ENCODE measurements at places on chromosomes 4 and X. TPM values are rescaled to one million over a fixed set of nuclear protein-coding genes. Genes with fewer than 3 reads are reported as not detected.

The SUPT20HL1 gene
- polyA plus RNA-seq: not detected

The SSX2B gene
- polyA plus RNA-seq: not detected

The CCDC110 gene
- 5.9 TPM for polyA plus RNA-seq

The SPANXD gene
- polyA plus RNA-seq: not detected

- DNase-seq: no peak
Measured at GRCh38 chr4:149203256-149204001, 612.2 kb downstream of the IQCM start.

GRCh38 chr4:136900696-136901095 is 631.6 kb downstream of the PCDH18 start:
- DNase-seq: no peak

- peak; percentile 20 for DNase-seq
Measured at GRCh38 chrX:1661048-1661921, 46.4 kb downstream of the ASMT start.

- DNase-seq: no peak
Measured at GRCh38 chr4:183335369-183335940, 13.2 kb upstream of the CLDN24 start.

DNA sequence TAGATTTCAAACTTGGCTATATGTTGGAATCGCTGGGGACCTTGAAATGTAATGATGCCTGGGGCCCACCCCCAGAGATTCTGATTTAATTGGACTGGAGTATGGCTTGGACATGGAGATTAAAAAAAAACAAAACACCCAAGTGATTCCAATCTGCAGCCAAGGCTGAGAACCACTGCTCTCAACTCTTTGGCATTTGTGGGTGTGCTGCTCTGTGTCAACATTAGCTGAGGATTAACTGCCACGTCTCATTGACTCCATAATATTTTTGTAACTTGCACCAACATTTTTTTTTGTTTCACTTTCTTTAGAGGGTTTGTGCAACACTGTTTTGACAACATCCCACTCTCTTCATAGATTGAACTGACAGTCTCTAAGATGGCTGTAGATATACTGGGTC is 41.1 kb upstream of the PDK3 start:
- no peak for DNase-seq

- no peak for DNase-seq
Measured at GRCh38 chrX:3461397-3462165, 115.1 kb upstream of the MXRA5 start.

DNA sequence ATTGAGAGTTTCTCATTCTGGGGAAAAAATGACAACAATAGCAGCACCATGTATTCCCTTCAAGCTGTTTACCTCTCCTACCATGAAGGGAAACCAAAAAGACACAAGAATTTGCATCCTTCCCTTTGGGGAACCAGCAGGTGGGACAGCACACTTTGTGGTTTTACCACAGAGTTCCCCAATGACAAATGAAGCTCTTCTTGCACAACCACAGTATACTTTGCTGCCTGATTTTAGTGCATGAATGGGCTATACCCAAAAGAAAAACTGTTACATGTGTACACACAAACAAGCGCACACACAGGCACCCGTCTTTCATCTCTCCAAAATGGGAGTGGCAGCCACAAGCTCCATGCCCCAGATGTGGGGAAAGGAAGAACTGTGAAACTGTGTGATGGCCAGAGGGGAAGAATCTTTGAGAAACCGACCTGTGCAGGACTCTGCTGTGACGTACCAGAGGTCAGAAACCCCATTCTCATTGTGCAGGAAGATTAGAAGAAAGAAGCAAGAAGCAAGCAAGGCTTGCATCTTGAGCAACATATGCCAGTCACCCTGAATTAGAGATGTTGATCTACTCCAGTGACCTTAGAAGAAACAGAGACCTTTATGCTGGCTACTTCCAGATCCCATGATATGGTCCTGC is 2.7 kb upstream of the MAML3 start:
- no peak for DNase-seq

DNA sequence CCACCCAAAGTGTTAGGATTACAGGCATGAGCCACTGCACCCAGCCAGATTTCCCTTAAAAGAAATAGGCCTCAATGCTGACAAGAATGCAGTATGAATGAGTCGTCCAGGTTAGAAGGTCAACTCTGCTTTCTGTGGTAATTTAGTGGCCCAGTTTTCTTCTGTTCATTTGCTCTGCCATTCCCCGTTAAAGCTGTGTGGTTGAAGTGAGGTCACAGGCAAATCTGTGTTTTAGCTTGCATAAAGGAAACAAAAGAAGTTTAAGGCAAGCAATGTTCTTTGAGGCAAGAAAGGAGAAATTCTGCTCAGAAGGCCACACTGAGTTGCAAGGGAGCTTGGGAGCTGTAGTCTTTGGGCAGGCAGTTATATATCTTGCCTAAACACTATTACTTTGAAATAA is 176.8 kb downstream of the LARP7 start:
- no peak for DNase-seq

GRCh38 chrX:38279188-38279587 is 48.1 kb downstream of the RPGR start:
- DNase-seq: no peak

DNA sequence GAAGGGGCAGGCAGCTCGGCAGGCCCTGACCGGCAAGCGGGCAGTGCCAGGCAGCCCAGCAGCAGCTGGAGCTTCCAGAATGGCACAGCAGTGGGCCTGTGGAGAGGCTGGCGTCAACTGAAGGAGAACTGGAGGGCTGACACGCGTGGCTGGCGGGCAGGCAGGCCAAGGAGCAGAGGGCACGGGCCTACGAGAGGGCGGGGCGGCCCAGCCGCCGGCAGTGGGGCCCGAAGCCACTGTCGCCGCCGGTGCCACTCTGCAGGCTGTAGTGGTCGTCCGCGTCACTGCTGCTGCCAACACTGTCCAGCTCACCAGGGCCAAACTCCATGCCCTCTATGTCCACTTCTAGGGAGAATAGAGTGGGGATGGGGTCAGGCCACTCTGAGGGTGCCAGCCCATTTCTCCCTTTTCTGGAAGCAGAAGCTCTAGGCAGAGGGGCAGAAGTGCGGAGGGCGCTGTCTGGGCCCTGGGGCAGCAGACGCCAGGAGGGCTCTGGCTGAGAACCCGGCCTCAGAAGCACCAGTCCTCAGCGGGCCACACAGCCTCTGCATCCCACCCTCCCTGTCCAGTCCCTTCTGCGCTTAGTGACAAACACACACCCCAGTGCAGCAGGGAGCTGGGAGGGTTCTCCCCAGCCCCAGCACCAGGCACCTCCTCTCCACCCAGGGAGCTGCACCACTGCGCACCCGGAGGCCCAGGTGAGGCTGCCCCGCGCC is 8.6 kb upstream of the HAUS3 start:
- DNase-seq: no peak

DNA sequence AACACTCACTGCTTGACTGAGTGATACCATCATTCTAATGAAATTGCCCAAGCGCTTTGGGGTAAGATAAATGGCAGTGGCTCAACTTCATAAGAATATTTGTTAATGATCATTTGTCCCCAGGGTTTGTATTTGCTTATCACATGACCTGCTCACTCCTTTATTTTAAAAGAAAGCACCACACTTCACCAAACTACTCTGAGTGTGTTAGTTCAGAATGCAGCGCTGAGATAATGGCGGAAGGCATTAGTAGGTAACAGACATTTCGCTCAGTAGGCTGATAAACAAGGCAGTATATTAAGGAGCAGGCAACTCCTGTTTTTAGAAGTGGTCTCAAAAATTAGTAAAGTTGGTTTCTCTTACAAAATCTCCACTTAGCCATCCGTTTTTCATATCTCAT is 1.6 kb downstream of the SNX25 start:
- DNase-seq: no peak

DNA sequence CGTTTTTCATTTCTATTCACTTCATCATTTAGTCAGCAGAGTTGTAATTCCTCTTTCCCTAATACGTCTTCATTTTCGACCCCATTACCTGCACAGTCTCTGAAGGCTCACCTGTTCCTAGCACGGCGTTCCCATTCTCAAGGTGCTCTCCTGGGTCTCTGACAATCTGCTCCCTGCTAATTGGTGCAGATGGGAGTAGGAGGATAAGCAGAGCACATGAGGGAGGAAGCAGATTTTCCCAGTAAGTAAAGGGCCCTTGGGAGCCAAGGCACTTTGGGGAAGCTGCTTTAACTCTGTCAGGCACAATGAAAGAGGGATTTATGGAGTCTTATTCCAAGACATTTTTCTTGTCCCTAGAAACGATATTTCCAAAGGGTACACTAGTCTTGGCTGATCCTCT is 466.4 kb downstream of the STIM2 start:
- DNase-seq: no peak

GRCh38 chr4:2822461-2823300 is 21.0 kb upstream of the ADD1 start:
- peak; percentile 41 for DNase-seq

- DNase-seq: no peak
Measured at GRCh38 chrX:36241397-36241796, 321.9 kb downstream of the CFAP47 start.

DNA sequence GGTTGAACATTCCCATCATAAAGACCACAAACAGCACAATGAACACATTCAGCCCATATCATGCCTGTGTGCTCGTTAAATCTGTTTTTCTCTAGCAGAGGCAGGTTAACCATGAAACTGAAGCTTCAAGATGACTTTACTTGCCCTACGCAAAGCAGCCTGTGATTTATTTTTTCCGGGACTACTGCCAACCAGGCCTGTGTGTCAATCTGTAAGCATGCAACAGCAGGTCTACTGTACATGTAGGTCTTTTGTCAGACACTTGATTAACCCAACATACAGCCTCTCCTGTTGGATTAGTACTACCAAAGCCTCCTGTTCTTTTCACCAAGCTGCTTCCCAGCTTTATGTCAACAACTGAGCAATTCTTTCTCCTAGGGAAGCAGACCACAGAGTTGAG is 85.5 kb upstream of the ACSL1 start:
- no peak for DNase-seq

- DNase-seq: no peak
Measured at GRCh38 chrX:68186552-68187262, 246.6 kb downstream of the OPHN1 start.

GRCh38 chr4:5654791-5655190 is 53.6 kb downstream of the EVC2 start:
- DNase-seq: no peak

DNA sequence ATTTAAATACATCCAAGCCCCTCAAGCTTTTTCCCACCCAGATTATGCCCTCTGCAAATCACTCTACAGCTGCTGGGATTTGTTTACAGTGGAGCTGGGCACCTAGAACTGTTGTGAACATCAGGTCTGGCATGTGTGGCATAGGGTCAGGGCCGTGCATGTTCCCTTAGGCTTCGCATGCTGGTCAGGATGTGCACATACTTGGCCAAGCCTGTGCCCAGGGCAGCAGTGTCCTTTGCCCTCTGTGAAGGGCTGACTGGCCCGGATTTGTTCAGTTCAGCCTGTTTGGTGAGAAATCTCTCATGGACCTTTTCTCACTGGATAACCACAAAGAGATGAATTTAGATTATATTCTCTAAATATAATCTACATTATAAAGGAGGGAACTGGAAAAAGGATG is 471.9 kb downstream of the TRIML1 start:
- no peak for DNase-seq

DNA sequence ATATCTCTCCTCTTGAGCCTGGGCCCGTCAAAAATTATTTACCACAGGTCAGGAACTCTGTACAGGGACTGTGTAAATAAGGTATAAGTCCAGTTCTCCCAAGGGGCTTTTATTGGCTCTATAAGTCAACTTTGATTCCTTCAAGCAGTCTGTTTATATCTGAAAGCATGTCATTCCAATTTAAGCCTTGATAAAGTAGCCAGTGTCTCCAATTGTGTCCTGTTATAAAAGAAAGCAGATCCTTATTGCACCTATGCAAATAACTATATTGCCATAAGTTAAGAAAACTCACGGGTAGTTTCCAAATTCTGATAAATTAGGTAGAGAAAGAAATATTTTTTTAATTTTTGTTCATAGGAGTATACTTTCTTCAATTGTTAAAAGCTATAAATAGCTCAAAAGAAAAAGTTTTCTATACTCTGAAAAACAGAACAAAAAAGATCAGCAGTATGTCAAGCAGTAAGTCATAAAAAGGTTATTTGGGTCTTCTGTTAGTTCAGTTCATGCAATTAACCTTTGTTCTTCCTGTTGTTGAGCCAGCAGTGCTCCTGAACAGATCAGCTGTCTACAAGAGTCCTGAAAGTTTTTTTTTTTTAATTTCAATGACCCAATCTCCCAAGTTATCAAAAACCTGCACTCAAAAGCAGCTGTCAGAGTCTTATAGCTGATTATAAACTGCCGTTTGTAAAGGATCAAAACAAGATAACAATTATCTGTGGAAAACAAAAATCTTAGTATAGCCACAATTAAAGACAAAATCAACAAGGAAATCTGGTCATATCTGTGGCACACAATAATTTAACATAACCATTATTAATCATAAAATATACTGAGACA is 178.4 kb upstream of the GALNT7 start:
- DNase-seq: no peak

DNA sequence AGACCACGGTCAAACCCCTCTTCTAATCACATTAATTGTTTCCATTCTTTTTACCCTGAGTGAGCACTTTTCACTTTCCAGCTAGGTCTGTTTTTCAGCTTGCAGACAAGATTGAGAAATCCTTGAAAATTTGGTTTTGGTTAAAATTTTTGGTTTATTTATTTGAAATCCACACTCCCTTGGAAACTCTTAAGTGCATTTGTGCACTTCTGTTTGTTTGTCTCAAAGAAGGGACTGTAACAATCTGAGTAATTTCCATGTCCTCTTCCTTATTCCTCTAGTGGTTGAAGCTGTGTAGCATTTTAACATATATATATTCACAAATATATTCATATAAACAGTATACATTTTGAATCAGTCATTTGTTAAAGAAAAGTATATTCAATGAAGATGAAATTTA is 333.3 kb downstream of the ANK2 start:
- DNase-seq: no peak

DNA sequence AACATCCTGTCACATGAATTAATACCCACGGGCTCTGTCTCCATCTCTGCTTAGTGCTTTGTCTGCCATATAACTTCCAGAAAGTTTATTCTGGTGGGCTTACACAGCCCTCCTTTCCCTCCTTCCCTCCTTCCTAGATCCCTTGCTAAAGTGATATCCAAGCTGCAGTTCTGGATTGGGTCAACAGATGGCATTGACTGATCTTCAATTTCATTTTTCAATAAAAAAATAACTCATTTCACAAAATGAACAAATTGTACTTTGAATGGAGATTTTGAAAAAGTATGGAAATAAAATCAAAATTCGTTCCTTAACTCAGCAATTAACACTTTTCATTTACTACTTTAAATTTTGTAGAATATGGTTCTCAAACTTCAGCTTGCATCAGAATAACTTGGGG is 94.9 kb downstream of the NXF2 start:
- no peak for DNase-seq
